ENCODE measurements at places on chromosomes 5 and 9.

DNA sequence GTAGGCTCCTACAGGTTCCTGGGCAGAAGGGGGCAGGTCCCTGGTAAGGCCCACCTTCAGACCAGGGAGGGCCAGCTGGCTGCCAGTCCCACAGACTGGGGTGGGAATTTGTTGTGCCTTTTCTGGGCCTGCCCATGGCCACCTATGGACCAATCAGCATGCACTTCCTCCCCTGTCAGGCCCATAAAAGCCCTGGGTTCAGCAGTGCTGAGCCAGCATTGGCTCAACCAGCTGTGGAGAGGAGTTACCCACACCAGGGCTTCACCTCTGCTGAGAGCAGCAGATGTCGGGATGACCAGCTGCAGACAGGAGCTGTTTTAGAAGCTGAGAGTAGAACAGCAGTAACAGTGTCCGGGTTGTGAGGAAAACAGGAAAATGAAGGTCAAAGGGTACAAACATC, 373.4 kb upstream of the ACO1 start:
- DNase-seq: no peak

- no peak for DNase-seq
Measured at GRCh38 chr5:149298163-149298562, 26.5 kb downstream of the AFAP1L1 start.

- no peak for DNase-seq
Measured at GRCh38 chr9:15420796-15421195, 1.9 kb upstream of the SNAPC3 start.

DNA sequence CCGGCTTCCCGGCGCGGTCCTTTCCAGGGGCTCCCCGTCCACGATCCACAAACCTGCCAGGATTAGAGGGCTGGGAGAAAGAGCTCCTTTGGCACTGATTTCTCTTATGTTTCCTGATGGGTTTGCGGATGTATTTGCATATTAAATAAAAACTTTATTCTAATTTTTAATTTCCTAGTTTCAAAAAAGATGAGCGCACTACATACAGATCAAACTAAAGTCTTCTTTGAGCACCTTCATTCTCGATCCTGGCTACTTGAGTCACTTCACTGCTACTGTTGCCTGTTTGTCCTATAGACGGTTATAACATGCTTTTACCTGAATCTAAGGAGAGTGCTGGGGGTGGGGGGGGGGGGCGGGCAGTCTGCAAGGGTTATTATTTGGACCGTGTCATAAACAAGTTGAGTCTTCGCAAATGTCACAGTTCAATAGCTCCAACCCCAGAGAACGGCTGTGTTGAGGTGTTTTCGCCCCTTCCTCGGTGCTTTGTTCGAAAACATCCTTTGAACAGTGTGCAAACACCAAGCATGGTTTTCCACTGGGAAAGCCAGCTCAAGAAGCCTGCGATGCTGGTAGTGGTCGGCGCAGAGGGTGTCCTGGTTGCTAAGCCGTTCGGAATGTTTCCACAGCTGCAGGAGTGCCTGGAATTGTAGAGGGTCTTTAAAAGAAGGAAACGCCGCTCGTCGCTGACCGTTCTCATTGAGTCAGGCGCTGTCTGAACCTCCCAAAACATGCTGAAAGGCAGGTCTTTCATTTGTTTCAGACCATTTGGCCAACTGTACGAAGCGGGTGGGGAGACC, 1.1 kb upstream of the STK10 start:
- DNase-seq: no peak

- no peak for DNase-seq
Measured at GRCh38 chr5:155728146-155728856, 598.7 kb upstream of the SGCD start.

GRCh38 chr5:81313686-81314085, 12.3 kb downstream of the ZCCHC9 start:
- DNase-seq: no peak

- no peak for DNase-seq
Measured at GRCh38 chr5:66440202-66440680, 156.0 kb upstream of the MAST4 start.

DNA sequence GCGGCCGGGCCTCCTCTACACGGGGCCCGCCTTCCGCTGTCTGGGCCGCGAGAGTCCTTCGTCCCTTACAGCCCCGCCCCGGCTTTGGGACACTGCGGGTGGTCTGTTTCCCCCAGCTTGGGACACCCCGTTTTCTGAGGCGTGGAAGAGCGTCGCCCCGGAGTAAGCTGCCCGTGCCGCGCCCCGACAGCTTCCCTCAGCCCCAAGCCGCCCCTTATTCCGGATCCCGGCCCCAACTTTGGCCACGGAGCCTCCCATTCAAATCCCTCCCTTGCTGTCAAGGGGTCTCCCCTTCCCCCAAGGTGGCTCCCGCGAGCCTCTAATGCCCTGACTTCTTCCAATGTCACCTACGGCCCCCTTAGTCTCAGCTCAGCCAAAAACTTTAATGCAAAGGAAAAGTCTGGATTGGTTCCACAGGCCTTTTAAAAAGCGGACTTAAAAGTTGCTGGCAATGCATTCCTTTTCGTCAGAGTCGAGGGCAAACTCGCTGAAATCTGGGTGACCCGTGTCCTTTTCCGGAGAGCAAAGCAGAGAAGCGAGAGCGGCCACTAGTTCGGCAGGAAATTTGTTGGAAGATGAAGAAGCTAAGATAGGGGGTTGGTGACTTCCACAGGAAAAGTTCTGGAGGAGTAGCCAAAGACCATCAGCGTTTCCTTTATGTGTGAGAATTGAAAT, 19.8 kb downstream of the EXOSC2 start:
- no peak for DNase-seq
